Chondrocyte (in vitro differentiated cells): ENCODE measurements at places on chromosomes 12 and 14. TPM values are rescaled to one million over a fixed set of nuclear protein-coding genes. Genes with fewer than 3 reads are reported as not detected.

The C3AR1 gene
- 0.27 to 0.59 TPM in 2 of 3 replicates, not detected in the other for total RNA-seq

The MMP14 gene
- 486 to 1,030 TPM (median 987 TPM) in 3 replicates for total RNA-seq

The TROAP gene
- total RNA-seq: 4.0 to 6.5 TPM (median 6.2 TPM) in 3 replicates

The PXMP2 gene
- 18.5 to 19.5 TPM (median 19.0 TPM) in 3 replicates for total RNA-seq

The PPFIBP1 gene
- total RNA-seq: 83.6 to 87.6 TPM (median 85.0 TPM) in 3 replicates

The PSMB11 gene
- total RNA-seq: not detected in 3 replicates

The GUCY2C gene
- not detected in 3 replicates for total RNA-seq

The CCDC38 gene
- not detected in 3 replicates for total RNA-seq

The RNF212B gene
- not detected in 3 replicates for total RNA-seq

- H3K36me3 ChIP-seq: no peaks in the 10 kb centered on the region
- no peak overlapping the region for H3K27ac ChIP-seq
- no peaks in the 10 kb centered on the region for H3K27me3 ChIP-seq
These were observed 178.1 kb downstream of the SOX5 start for GRCh38 chr12:23771240-23771949.

DNA sequence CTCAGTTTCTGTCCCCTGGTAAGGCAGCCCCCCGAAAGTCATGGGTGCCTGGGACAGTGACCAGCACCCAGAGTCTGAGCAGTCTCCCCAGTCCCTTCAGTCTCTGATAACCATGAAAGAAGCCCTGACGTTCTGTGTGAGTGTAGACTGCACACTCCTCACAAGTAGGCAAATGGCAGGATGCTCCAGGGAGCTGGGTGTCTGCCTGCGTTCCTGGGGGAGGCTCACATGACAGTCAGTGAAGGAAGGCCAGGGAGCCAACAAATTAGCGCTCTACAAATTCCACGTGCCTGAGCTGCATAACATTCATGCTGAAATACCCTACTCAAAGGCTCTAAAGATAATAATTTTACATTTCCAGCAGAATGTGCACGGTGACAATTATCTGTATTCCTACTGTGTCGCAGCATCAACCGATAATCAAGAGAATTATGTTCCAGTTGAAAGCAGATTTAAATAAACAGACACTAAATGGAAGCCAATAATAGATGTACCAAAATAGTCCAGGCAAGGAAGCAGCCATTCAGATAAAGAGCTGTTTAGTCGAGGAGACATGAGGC lies 56.3 kb downstream of the ASCL1 start:
- H3K4me3 ChIP-seq: no peak overlapping the region
- H3K4me1 ChIP-seq: no peaks in the 10 kb centered on the region
- DNase-seq: no peak
- H3K36me3 ChIP-seq: no peaks in the 10 kb centered on the region
- H3K27ac ChIP-seq: no peak overlapping the region
- no peaks in the 10 kb centered on the region for H3K27me3 ChIP-seq

GRCh38 chr12:19404242-19404880 lies 34.9 kb upstream of the AEBP2 start:
- peaks cover 23% of the 10 kb centered on the region for H3K4me1 ChIP-seq
- no peak overlapping the region for H3K27ac ChIP-seq
- H3K36me3 ChIP-seq: no peaks in the 10 kb centered on the region
- H3K27me3 ChIP-seq: no peaks in the 10 kb centered on the region

GRCh38 chr14:34715127-34715863 lies 902 bp upstream of the CFL2 start:
- H3K27me3 ChIP-seq: no peaks in the 10 kb centered on the region
- H3K4me3 ChIP-seq: peak overlapping the region; percentile 63
- peaks cover 3% of the 10 kb centered on the region for H3K36me3 ChIP-seq
- peaks cover 60% of the 10 kb centered on the region for H3K4me1 ChIP-seq

- no peaks in the 10 kb centered on the region for H3K4me1 ChIP-seq
- DNase-seq: no peak
- no peaks in the 10 kb centered on the region for H3K36me3 ChIP-seq
These were observed 91.8 kb upstream of the ATP2B1 start for GRCh38 chr12:89800435-89800834.

GRCh38 chr12:1852076-1852475 lies 31.7 kb downstream of the LRTM2 start:
- H3K27ac ChIP-seq: no peak overlapping the region
- no peak for DNase-seq
- no peak overlapping the region for H3K4me3 ChIP-seq

GRCh38 chr12:41074473-41074769 lies 113.7 kb upstream of the PDZRN4 start:
- no peaks in the 10 kb centered on the region for H3K27me3 ChIP-seq
- no peaks in the 10 kb centered on the region for H3K36me3 ChIP-seq
- peaks cover 3% of the 10 kb centered on the region for H3K4me1 ChIP-seq
- no peak overlapping the region for H3K4me3 ChIP-seq
- no peak for DNase-seq

GRCh38 chr12:9227950-9228349 lies 19.8 kb upstream of the PZP start:
- H3K4me3 ChIP-seq: no peak overlapping the region
- no peaks in the 10 kb centered on the region for H3K36me3 ChIP-seq
- peaks cover 13% of the 10 kb centered on the region for H3K27me3 ChIP-seq
- H3K27ac ChIP-seq: no peak overlapping the region

GRCh38 chr12:122834921-122835749 lies at the start of gene HIP1R:
Gene HIP1R (plus strand): TSS chr12:122835457. CDS start chr12:122835551, 94 bp downstream.
- H3K4me3 ChIP-seq: peak within 1 kb of the TSS; percentile 89
- DNase-seq: no peak
- peak within 1 kb of the TSS; percentile 96 for H3K27ac ChIP-seq
- H3K4me1 ChIP-seq: peaks cover 25% of the 10 kb centered on the region
- H3K36me3 ChIP-seq: no peaks in the 10 kb centered on the region

DNA sequence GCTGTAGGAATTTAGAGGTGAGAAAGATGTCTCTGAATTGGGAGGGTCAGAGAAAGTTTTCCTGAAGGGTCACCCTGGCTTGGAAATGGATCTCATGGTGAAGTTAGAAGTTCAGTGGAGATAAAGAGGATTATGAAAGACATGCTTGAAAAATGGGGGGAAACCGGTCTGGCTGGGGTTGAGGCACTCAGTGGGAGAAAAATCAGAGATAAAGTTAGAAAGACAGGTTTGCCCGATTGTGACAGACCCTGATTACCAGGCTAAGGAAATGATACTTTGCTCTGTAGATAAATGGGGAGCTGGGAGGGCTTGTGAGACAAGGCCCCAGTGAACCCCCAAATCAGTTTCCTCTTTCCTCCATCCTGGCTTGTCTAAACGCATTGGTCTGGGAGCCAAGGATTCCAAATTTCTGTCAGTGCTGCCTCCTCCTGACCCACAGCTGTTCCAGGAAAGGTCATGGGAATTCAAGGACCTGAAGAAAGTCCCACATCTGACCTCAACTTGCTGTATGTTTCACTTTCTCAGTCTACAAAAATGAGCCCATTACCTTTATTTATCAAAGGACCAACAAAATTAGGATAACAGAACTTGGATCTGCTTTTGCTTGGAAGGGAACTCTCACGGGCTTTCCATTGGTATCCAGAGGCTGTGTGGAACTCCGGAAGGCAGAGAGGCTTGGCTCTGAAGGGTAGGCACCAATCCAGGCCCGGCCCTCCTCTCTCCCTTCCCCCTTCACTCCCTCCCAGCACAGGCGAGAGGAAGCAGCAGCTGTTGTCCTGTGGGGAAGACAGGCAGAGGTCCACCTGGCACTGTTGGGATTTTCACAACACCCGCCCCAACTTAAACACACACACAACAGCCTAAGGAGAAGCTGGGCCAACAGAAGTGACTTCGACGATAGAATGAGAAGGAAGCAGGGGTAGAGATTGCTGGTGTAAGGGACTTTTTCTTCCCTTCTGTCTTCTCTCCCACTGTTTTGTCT lies 3.4 kb upstream of the RNASE7 start:
- H3K27ac ChIP-seq: peak overlapping the region; percentile 62
- peaks cover 4% of the 10 kb centered on the region for H3K27me3 ChIP-seq
- DNase-seq: no peak
- H3K4me1 ChIP-seq: peaks cover 34% of the 10 kb centered on the region

GRCh38 chr12:28507867-28508266 lies 317.6 kb downstream of the CCDC91 start:
- H3K36me3 ChIP-seq: peaks cover 2% of the 10 kb centered on the region
- no peaks in the 10 kb centered on the region for H3K27me3 ChIP-seq
- no peak overlapping the region for H3K4me3 ChIP-seq
- peaks cover 11% of the 10 kb centered on the region for H3K4me1 ChIP-seq

GRCh38 chr12:103505371-103506236 lies 9.8 kb upstream of the C12orf42 start:
- no peaks in the 10 kb centered on the region for H3K36me3 ChIP-seq
- H3K4me3 ChIP-seq: no peak overlapping the region
- peaks cover 26% of the 10 kb centered on the region for H3K27me3 ChIP-seq
- DNase-seq: no peak
- H3K4me1 ChIP-seq: no peaks in the 10 kb centered on the region

- no peak overlapping the region for H3K27ac ChIP-seq
- no peak overlapping the region for H3K4me3 ChIP-seq
- peaks cover 3% of the 10 kb centered on the region for H3K27me3 ChIP-seq
- peaks cover 1% of the 10 kb centered on the region for H3K36me3 ChIP-seq
- H3K4me1 ChIP-seq: peaks cover 15% of the 10 kb centered on the region
- no peak for DNase-seq
These were observed 57.6 kb downstream of the BRMS1L start for GRCh38 chr14:35883677-35884293.

DNA sequence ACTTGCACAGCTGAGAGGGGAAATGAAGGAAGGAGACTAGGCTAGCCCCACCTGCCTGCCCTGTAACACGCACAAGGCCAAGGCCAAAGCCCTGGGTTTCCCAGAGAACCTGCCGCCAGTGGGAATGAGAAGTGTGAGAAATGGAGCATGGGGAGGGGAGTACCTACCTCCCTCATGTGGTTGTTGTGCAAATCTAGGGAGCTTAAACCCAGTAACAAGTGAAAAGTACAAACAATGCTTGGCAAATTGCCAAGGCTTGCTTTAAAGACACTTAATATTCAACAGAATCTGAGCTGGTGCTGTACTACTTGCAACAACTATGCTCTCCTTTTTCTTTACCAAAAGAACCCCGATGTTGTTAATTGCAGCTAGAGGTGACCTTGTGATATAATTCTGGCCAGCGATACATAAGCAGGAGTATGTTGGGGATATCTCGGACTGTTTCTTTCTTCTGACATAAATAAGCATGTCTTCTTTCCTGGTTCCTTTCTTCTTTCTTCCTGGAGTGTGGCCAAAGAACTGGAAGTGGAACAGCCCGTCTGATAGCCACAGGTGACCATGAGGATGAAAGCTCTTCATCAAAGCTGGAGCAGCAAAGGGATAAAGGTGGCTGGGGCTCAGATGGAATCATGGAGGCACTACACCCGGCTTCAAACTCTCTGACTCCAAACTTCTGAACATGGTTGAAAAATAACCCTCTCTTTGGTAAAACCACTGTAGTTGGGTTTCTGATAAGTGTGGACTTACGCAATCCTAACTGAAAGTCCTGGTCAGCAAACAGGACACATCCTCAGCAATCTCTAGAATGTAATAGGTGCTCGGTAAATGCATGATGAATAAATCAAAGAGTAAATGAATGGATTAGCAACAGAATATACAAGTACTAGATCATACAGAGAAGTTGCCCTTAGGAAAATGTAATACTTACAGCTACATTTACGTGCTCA lies 207.9 kb downstream of the NUAK1 start:
- H3K27me3 ChIP-seq: no peaks in the 10 kb centered on the region
- H3K4me3 ChIP-seq: no peak overlapping the region
- DNase-seq: no peak
- H3K4me1 ChIP-seq: peaks cover 22% of the 10 kb centered on the region
- no peak overlapping the region for H3K27ac ChIP-seq

GRCh38 chr12:52969828-52970569 lies 21.1 kb downstream of the KRT18 start:
- no peak overlapping the region for H3K27ac ChIP-seq
- H3K36me3 ChIP-seq: no peaks in the 10 kb centered on the region
- DNase-seq: no peak
- H3K4me1 ChIP-seq: peaks cover 31% of the 10 kb centered on the region
- H3K27me3 ChIP-seq: no peaks in the 10 kb centered on the region
- H3K4me3 ChIP-seq: no peak overlapping the region

GRCh38 chr12:1220127-1221092 lies 229.4 kb downstream of the ERC1 start:
- no peak for DNase-seq
- no peaks in the 10 kb centered on the region for H3K27me3 ChIP-seq
- no peak overlapping the region for H3K27ac ChIP-seq
- peaks cover 18% of the 10 kb centered on the region for H3K4me1 ChIP-seq
- H3K4me3 ChIP-seq: no peak overlapping the region
- H3K36me3 ChIP-seq: no peaks in the 10 kb centered on the region

DNA sequence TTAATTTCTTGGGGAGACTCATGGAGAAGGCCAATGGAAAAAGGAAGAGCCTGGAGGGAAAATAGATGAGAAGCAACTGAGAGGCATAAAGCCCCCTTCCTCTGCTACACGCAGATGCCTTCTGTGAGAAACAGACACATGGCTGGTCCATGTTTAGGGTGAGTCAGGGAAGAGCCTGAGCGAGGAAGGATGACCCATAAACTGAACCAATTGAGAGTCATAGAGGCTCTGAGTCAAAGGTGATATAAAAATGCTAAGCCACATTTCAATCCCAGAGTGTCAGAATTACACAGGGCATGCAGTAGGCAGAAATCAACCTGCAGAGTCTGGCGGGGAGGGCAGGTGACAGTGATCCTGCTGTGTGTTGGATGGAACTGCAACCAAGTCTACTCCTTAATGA lies 30.1 kb upstream of the NEDD1 start:
- H3K4me1 ChIP-seq: peaks cover 9% of the 10 kb centered on the region
- H3K36me3 ChIP-seq: no peaks in the 10 kb centered on the region
- no peak for DNase-seq
- H3K4me3 ChIP-seq: no peak overlapping the region

- no peaks in the 10 kb centered on the region for H3K4me1 ChIP-seq
- no peaks in the 10 kb centered on the region for H3K27me3 ChIP-seq
- DNase-seq: no peak
- no peak overlapping the region for H3K27ac ChIP-seq
- no peak overlapping the region for H3K4me3 ChIP-seq
These were observed 532.5 kb downstream of the VRK1 start for GRCh38 chr14:97329701-97330100.

DNA sequence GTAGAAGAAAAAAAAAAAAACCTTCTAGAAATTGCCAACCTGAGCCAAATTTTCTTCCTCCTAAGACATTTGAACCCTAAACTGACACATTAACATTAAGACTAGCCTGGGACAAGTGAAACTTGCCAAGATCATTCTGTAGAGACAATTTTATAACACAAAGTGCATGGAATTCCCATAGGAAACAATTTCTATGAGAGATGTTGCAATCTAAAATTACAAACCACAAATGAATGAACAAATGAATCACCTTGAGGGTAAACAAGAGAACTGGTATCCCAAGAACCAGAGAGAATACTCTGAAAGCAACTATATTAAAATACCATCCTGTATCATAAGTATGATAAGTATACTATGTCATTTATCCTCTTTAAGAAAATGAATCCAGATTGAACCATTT lies 165.3 kb downstream of the DICER1 start:
- peaks cover 2% of the 10 kb centered on the region for H3K36me3 ChIP-seq
- H3K27ac ChIP-seq: no peak overlapping the region
- no peak overlapping the region for H3K4me3 ChIP-seq
- H3K4me1 ChIP-seq: no peaks in the 10 kb centered on the region
- H3K27me3 ChIP-seq: peaks cover 14% of the 10 kb centered on the region
